ENCODE measurements at places on chromosomes 1 and 21.

- peak; percentile 25 for DNase-seq
Measured at GRCh38 chr1:229230140-229230892, 40.6 kb upstream of the RAB4A start.

GRCh38 chr1:8589571-8589970, 227.9 kb downstream of the RERE start:
- DNase-seq: no peak

GRCh38 chr1:211548321-211549091, 30.5 kb downstream of the SLC30A1 start:
- no peak for DNase-seq

GRCh38 chr1:65065524-65066418, 82.2 kb upstream of the AK4 start:
- peak; percentile 71 for DNase-seq
